ENCODE measurements at places on chromosomes 3 and 15.

- DNase-seq, result no peak
These were observed 64.7 kb downstream of the RGMA start for GRCh38 chr15:93024293-93024692.

- DNase-seq, result no peak
These were observed 245.2 kb upstream of the ARPP21 start for GRCh38 chr3:35393901-35394799.

DNA sequence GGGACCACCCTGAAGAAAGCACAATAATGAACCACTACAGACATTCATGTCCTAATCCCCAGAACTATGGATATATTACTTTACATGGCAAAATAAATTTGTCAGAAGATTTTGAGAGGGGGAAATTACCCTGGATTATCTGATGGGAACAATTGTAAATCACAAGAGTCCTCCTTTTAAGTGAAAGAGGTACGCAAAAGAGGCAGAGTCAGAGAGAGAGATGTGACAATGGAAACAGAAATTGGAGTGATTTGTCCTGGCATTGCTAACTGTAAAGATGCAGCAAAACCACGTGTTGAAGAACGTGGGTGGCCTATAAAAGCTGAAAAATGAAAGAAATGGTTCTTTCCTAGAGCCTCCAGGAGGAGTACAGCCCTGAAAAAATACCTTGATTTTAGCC is 1121.4 kb upstream of the ALCAM start:
- DNase-seq, result no peak

GRCh38 chr15:86383611-86384010 is 303.9 kb downstream of the AGBL1 start:
- DNase-seq, result no peak

DNA sequence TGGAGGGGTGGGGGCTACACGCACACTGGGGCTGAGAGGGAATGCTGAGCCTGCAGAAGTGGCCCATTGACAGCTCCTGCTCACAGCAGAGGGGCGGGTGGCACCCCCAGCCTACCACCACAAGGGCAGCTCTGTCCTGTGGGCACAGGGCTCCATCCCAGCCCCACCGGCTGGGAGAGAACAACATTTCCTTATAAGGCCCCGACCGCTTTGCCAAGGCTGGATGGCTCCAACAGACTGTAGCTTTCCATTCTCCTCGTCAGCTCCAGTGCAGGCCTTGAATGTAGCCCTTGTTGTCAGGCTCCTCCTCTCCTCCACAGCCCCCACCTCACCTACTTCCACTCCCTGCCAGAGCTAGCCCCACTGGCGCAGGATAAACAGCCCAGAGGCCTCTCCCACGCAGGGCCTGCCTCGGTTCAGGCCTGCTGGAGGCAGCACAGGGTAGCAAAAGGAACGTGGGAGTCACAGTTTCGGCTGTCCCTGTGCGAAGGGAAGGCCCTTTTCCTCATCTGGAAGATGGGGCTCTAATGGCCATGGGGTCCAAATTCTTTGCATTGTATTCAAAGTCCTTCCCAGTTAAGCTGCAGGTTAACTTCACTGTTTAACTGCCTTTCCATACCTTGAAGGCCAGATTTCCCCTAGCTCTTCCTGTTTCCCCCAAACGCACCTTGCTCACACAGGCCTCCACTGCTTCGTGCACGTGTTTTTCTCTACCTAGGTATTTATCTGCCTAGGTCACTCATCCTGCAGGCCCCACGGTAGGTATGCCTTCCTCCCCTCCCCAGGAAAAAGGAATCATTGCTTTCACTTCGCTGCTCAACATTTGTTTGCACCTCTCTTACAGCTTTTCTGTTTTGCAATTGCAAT is 101.6 kb upstream of the LPP start:
- no peak for DNase-seq

- no peak for DNase-seq
These were observed 26.3 kb downstream of the ITGA11 start for GRCh38 chr15:68405378-68406250.

DNA sequence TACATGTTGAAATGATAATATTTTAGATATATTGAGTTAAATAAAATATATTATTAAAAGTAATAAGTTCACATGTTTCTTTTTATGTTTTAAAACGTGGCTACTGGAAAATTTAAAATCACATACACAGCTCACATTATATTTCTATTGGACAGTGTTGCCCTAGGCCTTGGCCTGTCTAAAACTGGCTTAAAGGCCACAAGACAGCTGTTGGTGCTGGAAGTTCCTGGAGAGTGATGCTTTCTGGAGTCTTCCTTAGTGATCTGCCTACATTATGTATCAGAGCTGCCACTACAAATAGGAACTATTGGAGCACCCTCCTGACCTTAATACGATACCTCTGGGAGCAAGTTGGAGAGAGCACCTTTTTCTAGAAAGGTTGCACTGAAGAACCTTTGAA is 254.1 kb upstream of the C2CD4B start:
- no peak for DNase-seq

- no peak for DNase-seq
These were observed 10.7 kb downstream of the GORASP1 start for GRCh38 chr3:39096775-39097174.

DNA sequence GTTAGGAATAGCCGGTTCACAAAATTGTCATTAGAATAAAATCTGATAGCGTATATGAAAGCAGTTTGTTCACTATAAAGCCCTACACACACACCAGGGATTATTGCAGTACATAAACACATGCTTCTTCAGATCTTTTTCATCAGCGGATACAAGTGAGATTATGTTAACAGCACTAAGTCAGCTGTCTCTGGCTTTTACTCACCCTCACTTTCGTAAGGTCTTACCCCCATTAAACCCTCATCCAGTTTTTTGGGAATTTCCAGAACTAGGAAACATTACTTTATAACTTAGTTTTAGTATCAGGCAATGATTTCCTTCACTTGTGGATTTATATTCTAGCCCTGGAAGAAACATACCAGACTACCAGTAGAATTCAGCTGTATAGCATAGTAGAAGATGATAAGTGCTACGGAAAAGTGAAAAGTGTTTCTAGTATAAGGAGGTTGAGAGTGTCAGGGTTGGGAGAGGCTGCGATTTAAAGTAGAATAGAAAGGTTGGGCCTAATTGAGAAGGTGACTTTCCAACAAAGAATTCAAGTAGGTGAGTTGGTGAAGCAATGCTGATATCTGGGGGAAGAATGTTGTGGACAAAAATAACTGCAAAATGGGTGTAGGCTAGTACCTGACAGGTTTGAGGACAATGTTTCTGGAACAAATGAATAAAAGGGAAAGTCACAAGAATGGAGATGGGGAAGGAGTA is 22.7 kb downstream of the TMEM207 start:
- no peak for DNase-seq

GRCh38 chr15:56930669-56931313 is 12.3 kb downstream of the TCF12 start:
- no peak for DNase-seq

GRCh38 chr15:83207009-83207659 is 489 bp downstream of the HDGFL3 start:
- no peak for DNase-seq

DNA sequence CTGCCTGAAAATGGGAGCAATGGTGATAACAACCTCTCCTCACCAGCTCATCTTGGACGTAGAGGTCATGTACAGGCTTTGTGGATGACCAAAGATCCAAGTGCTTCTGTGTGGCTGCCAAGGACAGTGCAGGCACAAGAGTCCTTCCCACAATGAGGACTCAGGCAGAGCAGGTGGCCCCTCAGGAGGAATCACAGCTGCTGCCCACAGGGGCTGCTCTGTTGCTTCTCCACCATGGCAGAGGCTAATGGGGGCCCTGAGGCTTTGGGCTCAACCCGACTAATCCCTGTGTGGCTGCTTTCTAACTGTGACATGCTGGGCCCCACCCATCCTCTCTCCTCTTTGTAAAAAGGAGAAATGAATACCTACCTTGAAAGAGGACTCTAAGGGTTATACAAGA is 58.1 kb upstream of the MRPS22 start:
- DNase-seq, result no peak

GRCh38 chr3:32262201-32262600 is 23.7 kb downstream of the CMTM8 start:
- no peak for DNase-seq

DNA sequence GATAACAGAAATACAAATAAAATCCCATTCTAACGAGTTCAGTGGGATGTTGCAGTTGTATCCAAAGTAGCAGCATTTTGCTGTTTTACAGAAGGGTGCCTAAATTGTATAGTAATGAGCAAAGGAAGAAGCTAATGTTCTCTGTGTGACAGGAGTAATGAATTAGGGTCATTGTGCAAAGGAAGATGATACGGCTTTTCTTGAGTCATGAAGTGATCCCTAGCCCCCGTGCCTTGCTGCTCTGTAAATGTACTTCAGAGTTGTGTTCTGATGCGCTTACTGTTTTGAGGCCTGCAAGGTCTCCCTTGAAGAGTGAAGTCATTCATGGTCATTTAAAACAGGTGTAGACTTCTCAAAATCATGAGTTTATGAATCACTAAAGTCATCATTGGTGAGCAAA is 37.9 kb downstream of the ATP1B3 start:
- no peak for DNase-seq

- no peak for DNase-seq
These were observed 20.5 kb downstream of the EAF2 start for GRCh38 chr3:121855555-121855954.

- DNase-seq, result no peak
These were observed 62.5 kb downstream of the POLQ start for GRCh38 chr3:121483290-121483689.

GRCh38 chr15:64044300-64045100 is 1.8 kb downstream of the DAPK2 start:
- no peak for DNase-seq

All from HS-27A (cell line).